Natural killer cell treated with Interleukin-12 subunit alpha and Interleukin-12 subunit beta and Interleukin-15 and Interleukin-18, amount 100 ng/mL, for 72 hours (primary cell): ENCODE measurements at places on chromosomes 7 and 10. TPM values are rescaled to one million over a fixed set of nuclear protein-coding genes. Genes with fewer than 3 reads are reported as not detected.

Gene PRLHR
- total RNA-seq: not detected

Gene PPP1R17
- total RNA-seq: not detected

Gene ANKRD2
- not detected for total RNA-seq

Gene CFAP69
- 0.33 TPM for total RNA-seq

Gene FAM237B
- total RNA-seq: not detected

Gene CDHR1
- total RNA-seq: 10.2 TPM

Gene PHYH
- 4.4 TPM for total RNA-seq

Gene PTF1A
- total RNA-seq: not detected

Gene ATP6V0A4
- 0.21 TPM for total RNA-seq

Gene FEZF1
- not detected for total RNA-seq

Gene C10orf53
- not detected for total RNA-seq

Gene PPP1R9A
- total RNA-seq: 0.69 TPM

Gene LOXL4
- total RNA-seq: not detected

Gene MMD2
- total RNA-seq: not detected

Gene TMEM178B
- total RNA-seq: 8.2 TPM

Gene TEX47
- not detected for total RNA-seq

Gene HECW1
- total RNA-seq: not detected

Gene TMEM243
- 58.3 TPM for total RNA-seq

Gene CRYGN
- not detected for total RNA-seq

DNA sequence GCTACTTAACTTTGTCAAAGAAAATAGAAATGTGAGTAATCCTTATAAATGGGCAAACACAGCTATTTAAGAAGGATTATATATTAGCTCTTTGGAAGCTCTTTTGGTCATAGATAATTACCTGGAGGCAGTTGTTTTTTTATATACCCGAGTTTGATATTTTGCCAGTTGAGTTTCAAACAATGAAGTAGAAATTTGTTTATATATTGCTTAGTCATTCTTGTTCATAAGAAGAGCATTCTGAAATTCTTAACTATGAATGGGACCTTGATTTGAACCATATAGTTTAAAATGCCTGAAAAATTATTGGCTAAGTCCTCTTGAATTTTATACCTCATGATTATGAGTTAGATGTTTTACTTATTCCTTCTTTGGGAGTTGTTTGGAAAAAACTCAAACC, 36.4 kb downstream of the MINPP1 start:
- no peak for DNase-seq

DNA sequence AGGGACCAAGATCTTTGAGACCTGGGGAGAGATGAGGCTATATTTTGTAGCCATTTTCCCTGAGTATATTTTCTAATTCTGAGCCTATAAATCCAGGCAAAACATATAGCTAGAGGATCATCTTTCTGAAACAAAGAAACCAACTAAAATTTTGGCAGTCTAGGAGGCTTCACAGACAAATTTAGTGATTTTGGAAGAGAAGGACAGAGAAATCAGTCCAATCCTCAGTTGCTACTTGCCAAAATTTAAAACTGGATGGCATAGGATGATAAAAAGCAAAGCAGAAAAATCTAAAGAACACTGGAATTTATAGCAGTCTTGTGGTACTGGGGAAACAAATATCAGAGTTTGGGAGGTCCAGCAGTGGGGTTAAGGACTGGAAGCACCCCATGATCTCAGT, 43.4 kb upstream of the POM121L12 start:
- no peak for DNase-seq

GRCh38 chr7:149071182-149071635, 19.3 kb downstream of the ZNF786 start:
- no peak for DNase-seq

- DNase-seq: no peak
Measured at GRCh38 chr10:78299851-78300468, 266.3 kb downstream of the RPS24 start.

DNA sequence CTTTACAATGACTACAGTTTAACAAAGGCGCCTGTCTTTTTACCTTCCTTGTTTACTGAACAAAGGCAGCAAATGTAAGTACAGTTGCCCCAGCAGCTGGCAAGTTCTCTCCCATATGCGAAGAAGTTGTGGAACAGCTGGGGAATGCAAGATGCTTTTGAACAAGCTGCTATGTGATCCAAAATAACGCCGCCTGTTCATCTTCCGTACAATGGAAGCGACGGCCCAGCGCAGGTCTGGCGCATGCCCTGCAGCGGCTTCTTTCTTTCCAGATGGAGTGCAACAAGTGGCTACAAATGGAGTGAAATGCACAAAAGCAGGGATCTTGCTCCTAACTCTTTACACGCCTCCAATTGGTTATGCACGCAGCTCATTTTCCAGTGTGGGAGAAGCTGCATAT, 97.0 kb upstream of the SVIL start:
- DNase-seq: no peak

DNA sequence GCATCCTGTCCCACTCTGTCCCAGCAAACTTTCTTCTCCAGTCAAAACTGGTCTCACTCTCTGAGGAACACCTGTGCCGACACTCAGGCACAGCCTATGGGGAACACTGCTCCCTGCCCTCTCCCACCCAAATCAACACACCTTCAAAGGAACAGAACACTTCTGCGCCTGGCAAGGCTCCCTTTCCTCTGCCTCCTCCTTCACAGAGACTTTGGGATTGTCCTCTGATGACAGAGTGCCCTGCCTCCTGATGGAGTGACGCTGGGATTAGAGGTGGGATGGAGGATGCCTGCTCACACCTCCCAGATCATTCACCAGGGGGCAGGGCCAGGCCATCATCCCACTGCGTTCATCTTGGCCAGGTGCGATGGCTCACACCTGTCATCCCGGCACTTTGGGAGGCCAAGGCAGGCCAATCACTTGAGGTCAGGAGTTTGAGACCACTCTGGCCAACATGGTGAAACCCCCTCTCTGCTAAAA, 26.5 kb downstream of the KLF6 start:
- DNase-seq: no peak

- DNase-seq: no peak
Measured at GRCh38 chr7:131097662-131098376, 229.9 kb upstream of the MKLN1 start.

GRCh38 chr10:25101461-25102146, 73.2 kb upstream of the GPR158 start:
- DNase-seq: no peak

- DNase-seq: no peak
Measured at GRCh38 chr10:72509206-72509799, 116.6 kb downstream of the MICU1 start.

DNA sequence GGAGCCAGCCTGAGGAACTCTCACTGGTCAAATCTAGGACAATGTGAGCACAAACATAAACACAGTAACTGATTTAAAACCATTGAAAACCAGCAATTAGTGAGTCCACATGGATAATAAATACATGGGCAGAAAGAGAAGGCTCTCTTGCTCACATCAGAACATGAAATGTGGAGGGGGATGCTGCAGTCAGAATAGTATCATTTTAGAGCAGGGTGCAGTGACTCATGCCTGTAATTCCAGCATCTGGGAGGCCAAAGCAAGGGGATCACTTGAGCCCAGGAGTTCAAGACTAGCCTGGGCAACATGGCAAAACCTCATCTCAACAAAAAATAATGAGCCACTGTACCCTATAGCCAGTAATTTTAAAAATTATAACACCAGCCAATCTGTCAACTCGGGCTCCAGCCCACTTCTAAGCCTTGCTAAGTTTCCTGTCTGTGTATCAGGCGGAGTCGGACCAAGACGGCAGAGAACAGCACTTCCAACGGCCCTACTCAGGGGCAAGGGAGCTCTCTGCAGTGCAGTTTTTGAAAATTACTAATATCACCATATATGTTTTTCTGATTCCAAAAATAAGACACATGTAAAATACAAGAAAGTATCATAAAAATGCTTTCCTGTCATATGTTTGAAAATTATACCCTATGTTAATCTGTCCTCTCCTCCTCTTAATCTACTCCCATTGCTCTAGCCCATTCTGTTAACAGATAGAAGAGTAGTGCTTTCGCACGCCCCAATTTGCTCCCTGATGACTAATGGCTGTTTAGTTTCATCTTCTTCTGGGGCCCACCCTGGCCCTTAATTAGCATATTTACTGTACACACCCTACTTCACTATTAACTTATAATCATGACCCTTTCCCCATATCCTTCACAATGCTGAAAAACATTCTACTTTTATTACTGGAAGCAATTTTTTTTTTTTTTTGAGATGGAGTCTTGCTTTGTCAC, 17.1 kb downstream of the URGCP start:
- no peak for DNase-seq

GRCh38 chr7:112361154-112361553, 89.1 kb upstream of the IFRD1 start:
- DNase-seq: no peak

DNA sequence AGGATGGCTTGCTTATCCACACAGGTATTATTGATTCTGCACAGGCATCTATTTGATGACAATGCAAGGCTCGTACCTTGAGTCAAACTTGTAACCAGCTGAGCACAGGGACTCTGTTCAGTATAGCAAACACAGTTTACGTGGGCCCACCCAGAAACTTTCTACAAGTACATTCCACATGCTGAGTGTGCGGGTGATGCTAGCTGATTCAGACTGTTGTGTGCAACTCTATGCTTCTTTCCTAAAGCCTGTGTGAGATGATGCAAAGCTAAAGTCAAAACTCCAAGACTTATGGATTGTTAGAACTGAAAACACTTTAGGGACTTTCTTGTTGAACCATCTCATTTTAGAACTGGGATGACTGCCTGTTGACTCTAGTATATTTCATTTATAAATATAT, 21.5 kb upstream of the CALD1 start:
- no peak for DNase-seq

GRCh38 chr7:102098986-102099385, 187.7 kb upstream of the SH2B2 start:
- no peak for DNase-seq

DNA sequence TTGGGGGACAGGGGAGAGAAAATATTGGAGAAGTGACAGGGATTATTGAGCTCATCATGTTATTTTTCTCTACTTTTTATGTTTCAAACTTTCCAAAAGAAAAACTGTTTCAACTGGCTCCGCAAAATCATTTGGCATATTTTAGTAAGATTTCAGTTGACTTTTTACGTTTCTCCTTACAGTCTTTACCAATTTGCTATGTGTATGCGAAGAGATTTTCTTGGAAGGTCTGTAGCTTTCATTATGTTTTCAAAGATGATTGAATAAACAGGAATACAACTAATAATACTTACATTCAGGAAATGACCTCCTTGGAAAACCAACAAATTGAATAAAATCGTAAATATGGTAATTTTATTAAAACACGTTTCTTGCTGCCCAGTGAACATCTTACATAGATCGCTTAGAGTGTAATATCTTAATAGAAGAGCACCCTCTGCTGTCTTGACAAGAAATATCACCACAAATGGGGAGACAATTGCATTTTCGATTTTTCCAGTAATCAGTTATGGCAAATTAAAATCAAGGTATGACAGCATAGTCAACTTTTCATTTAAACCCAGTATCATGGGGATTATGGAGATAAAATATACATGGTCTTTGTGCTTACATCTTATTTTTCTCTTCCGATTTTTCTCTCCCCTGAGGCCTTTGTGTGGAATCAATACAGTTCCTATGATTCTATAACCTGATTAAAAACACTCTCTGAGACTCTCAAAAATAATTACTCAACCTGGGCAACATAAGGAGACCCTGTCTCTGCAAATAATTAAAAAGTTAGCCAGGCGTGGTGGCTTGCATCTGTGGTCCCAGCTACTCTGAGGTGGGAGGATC, 43.1 kb downstream of the MBL2 start:
- DNase-seq: no peak

DNA sequence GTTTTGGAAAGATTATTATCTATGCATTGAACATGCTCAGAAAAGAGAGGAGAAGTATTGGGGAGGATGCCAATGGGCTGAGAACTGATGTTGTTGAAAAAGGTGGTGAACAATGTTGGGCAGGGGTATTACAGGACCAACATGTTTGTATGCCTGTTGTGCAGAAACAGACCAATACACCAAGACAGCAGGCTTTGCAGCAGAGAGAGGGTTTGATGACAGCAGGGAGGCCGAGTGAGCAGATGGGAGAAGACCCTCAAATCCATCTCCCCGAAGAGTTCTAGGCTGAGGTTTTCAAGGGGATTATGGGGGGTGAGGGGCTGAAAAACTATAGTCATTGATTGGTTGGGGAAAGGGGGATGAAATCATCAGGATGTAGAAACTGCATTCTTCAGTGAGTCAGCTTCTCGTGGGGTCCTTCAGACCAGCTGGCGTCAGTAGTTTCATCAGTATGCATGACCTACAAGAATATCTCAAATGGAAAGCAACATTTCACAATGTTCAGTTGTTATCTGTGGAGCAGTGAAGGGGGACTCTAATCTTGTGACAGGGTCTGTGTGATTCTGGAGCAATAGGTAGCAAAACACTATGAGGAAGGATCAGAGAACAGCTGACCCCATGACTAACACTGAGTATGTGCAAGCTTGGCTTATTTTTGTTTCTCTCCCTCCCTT, 167.8 kb downstream of the BAMBI start:
- no peak for DNase-seq

DNA sequence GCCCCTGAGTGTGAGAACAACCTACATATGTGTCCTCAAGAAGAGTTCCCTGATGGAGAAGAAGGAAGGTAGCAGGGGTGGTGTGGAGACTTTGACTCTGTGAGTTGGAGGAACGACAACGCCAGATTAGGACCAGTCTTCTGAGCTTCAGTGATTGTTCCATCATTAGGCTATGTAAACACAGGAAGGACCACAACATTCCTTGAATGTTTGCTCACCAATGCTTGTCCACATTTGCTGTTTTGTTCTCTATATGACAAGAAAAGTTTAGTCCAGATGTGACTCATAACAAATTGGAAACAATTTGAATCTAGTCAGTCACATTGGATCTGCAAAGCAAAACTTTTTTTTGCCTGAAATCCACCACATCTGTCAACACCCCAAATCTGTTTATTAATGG, 62.7 kb downstream of the ENTPD1 start:
- DNase-seq: no peak

GRCh38 chr7:122515404-122515803, 183.5 kb downstream of the RNF133 start:
- DNase-seq: no peak

GRCh38 chr7:135209225-135209834, 2.0 kb downstream of the WDR91 start:
- DNase-seq: no peak

DNA sequence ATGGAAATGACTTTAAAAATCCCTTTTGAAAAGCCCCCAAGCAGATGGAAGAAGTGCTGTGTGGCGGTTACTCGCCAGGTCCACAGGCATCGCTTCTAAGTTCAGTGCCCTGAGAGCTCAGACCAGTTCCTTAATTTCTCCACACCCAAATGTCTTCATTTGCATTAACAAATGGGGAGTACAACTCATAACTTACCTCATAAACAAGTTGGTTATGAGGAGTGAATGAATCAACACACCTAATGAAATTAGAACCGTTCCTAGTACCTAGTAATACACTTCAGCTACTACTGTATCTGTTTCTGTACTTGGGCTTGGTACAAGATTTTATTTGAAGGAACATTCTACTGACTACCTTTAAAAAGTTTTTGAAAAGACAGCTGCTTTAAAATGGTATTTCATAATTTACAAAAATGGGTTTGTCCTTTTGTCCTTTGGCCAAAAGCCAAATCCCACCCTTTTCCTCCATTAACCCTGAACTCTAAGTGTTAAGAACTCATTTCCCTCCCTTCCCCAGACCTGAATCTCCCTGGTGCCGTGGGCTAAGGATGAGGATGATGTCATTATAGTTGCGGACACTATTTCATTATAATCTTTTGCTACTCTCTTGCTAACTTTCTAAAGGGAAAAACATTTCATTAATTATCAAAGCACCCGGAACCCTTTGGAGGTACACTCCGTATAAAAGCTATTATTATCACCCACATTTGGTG, 221.5 kb upstream of the CELF2 start:
- no peak for DNase-seq

- no peak for DNase-seq
Measured at GRCh38 chr7:157523371-157523765, 186.6 kb downstream of the DNAJB6 start.
